ENCODE measurements at places on chromosomes 4 and X.

DNA sequence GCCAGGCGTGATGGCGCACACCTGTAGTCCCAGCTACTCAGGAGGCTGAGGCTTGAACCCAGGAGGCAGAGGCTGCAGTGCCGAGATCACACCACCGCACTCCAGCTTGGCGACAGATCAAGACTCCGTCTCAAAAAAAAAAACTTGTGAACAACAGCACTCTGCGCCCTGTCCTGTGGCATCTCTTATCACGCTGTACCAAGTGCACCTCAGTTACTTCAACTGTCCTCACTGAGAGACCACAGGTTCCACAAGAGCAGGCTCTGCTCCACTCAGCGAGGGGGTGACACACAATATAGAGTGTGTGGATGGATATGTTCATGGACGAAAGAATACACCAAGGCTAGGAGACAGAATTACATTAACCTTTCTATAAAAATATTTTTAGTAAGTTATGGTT lies 49.3 kb downstream of the ADGRA3 start:
- DNase-seq: no peak

- DNase-seq: no peak
Observed at GRCh38 chr4:188779581-188779980, 640.3 kb downstream of the TRIML1 start.

DNA sequence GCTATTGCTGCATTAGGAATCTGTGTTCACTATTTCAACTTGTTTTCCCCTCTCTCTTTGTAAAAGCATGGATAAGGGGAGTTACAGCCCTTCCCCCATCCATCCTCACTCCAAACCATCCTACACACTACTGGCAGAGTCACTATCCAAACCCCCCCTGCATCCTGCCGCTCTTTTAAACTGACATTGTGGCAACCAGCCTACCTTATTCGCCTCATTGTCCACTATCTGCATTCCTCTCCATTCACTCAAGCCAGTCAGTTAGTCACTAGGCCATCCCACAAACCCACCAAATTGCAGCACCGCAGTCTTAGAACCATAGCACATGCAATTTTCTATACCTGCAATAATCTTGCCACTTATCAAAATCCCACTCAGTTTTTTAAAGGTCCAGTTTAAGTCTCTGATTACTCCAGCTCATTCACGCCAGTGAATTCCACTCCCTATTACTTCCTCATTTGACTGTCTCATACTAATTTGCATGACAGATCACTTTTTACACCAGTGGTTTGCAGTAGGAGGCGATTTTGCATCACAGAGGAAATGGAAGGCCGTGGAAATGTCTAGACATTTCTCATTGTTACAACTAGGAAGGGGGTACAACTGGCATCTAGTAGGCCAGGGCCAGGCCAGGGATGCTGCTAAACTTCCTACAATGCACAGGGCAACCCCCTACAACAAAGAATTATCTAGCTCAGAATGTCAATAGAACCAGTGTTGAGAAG lies 181.8 kb downstream of the HS6ST2 start:
- DNase-seq: no peak

GRCh38 chr4:3291969-3292570 lies 751 bp upstream of the RGS12 start:
- DNase-seq: no peak

DNA sequence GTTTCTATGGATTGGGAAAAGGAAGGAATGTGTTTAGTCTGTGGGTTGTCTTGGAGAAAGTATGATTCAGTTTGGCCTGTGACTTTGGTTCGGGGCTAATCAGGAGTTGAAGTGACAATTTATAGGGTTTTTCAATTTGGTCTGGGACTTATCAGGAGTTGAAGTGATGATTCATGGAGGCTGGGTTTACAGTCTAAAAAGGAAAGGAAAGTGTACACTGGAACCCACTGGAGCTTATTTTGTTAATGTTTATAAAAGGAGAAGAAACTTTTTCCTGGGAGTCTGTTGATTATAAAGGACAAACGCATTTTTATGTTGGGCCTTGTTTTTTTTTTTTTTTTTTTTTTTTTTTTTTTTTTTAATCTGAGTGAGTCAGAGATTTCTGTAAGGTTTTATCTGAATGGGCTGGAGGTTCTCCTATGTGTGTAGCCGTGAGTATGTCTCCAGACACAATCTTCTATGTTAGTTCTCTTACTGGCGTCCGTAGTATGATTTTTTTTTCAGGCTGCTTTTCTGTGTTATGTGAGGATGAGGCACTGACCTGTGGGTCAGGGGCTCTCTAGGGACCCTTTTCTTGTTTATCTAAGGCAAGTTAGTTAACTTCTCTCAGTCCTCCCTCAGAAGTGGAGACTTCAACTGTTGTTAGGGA lies 33.0 kb upstream of the RAB9B start:
- no peak for DNase-seq

DNA sequence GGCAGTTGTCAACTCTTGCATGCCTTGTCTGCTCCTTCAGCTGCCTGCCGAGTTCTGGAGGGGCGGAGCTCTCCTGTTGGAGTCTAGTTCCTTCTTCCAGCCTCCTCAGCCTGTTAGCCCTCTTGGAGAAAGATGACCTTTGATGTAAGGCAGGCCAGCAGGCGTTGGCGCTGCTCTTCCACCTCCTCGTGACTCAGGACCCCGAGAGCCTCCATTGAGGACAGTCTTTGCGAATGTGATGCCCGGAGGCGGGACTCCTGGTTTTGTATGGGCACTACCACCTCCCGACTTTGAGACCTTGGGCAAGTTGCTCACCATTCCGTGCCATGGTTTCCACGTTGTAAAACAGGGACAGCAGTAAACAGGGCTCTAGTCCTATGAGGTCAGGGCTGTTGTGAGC lies 108.3 kb downstream of the TENM3 start:
- DNase-seq: no peak

GRCh38 chrX:45295259-45295986 lies 94.7 kb upstream of the DIPK2B start:
- DNase-seq: no peak

DNA sequence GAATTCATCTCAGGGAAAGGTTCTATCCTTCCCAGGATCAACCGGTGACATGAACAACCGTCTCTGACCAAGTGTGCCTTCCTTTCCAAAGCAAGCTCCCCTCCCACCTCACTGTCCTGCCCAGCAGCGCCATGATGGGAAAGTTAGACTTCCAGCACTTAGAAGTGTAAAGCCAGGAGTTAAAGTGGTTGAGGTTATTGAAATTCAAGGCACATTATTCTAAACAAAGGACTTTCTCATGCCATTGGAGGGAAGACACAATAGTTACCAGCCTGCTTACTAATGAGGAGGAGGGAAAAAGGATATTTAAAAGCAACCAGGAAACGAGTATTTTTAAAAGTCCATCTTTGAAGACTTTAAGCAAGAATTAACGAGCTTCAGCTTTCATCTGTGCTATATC lies 96.8 kb downstream of the NSUN7 start:
- DNase-seq: no peak
